SJCRH30 (cell line): ENCODE measurements at places on chromosomes 6 and 20. TPM values are rescaled to one million over a fixed set of nuclear protein-coding genes. Genes with fewer than 3 reads are reported as not detected.

The SIRPB1 gene
- not detected in 2 replicates for total RNA-seq

The ARMC2 gene
- 3.5 and 3.8 TPM in 2 replicates for total RNA-seq

The DYNLT2 gene
- 1.9 and 4.3 TPM in 2 replicates for total RNA-seq

The GLP1R gene
- not detected in 2 replicates for total RNA-seq

The PNISR gene
- total RNA-seq = 74.4 and 110 TPM in 2 replicates

DNA sequence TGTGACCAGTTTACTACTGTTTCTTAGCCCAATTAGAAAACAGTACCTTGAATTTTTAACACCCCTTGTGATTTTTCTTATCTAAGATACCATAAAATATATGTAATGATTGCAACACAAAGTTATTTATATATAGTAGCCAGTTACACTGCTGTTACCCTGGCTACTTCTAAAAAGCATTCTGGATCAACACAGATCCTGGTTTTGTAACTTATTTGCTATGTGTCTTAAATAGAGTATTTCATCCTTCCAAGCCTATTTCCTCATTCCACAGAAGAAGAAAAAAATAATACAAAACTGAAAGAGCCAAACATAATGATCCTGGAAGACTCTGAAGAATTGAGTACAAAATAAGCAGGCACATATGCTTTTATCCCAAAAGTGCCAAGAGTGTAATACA, 19.0 kb upstream of the GSTA4 start:
- DNase-seq = no peak

DNA sequence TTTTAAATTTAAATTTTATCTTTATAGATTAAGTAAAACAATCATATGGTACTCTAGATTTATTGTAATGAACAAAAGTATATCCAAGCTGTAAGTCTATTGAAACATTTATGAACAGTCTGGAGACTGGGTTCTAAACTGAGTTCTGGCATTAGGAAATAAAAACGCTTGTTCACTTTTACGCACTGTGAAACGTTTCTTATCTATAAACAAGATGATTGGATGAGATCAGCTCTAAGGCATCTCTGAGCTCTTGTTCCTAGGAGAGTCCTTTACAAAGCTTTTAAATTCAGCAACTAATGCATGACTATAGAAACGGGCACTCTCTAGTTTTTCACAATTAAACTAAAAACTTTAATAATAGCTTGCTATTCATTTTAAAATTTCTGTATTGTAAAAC, 6.8 kb downstream of the HUS1B start:
- DNase-seq = no peak

- DNase-seq = no peak
Measured at GRCh38 chr6:66245231-66245630, 538.2 kb upstream of the EYS start.

DNA sequence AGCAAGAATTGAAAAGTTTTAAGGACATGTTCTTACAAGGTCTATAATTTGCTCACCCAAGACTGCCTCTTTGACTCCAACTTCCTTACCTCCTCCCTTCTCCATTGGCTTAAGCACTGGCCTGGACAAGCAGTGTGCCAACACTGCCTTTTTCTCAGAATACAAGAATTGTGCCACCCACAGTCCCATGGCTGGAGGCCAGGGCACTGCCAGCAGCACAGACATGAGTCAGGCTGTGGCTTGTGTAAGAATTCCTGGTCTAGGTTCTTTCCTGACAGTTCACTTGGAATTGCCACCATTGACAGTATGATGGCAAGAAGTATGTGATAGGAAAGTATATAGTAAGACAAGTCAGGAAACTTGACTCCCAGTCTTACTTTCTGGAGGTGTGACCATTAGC, 202.7 kb upstream of the MARCKS start:
- DNase-seq = no peak

- no peak for DNase-seq
Measured at GRCh38 chr20:39378776-39379175, 416.6 kb downstream of the DHX35 start.

DNA sequence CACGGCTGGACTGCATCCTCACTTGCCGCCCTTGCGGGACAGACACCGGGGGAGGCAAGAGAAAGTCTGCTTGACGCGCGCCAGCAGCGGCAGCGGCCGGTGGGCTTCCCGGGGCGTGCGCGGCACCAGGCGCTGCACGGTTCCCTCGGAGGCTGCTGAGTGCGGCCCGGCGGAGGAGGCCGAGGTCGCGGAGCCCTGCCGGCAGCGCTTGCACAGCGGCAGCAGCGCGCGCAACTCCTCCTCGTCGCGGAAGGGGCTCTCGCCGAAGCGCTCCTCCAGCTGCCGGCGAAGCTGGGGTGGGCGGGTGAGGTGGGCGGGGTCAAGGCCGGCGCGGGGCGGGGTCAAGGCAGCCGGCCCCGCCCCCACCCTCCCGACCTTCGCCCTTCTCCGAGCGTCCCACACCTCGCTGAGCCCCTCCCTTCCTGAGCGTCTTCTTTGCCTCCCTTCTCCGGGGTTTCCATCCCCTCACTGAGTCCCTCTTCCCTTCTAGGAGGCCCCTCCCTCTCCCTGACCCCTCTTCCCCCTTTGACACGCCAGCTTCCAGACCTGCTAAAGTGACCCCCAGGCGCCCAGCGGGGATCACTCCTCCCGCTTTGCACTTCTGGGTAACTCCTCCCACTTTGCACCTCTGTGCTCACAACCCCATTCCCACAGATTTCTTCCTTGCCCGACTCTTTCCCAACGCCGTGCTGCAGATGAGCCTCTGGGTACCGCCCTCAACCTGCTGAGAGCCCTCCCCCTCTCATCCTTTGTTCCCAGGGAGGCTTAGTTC, 8.8 kb downstream of the DUSP15 start:
- peak; percentile 86 for DNase-seq

DNA sequence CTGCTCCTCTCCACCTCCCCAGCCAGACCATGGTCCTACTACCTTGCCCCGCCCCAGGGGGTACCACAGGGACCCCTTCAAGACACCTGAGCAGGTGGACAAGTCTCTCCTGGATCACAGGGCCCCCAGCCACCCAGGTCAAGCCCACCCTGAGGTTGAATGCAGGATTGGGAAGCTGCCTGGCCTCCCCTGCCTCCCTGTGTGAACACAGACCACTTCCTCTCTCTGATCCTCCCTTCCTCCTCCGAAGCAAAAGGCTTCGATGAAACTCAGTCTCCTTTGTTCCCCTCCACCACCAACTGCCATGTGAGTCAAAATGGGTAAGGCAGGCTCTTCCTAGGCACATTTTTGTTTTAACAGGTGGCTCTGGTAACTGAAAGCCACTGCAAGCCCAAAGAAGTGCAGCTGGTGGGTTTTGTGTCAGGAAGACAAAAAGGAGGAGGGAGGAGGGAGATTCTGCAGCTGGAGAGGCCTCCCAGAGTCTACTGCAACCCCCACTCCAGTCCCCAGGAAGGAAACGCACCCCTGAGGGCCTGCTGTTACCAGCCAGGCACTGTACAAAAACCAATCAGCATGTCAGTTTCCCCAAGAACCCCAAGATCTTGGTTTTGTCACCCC, 5.4 kb downstream of the ADA start:
- DNase-seq = peak; percentile 80

DNA sequence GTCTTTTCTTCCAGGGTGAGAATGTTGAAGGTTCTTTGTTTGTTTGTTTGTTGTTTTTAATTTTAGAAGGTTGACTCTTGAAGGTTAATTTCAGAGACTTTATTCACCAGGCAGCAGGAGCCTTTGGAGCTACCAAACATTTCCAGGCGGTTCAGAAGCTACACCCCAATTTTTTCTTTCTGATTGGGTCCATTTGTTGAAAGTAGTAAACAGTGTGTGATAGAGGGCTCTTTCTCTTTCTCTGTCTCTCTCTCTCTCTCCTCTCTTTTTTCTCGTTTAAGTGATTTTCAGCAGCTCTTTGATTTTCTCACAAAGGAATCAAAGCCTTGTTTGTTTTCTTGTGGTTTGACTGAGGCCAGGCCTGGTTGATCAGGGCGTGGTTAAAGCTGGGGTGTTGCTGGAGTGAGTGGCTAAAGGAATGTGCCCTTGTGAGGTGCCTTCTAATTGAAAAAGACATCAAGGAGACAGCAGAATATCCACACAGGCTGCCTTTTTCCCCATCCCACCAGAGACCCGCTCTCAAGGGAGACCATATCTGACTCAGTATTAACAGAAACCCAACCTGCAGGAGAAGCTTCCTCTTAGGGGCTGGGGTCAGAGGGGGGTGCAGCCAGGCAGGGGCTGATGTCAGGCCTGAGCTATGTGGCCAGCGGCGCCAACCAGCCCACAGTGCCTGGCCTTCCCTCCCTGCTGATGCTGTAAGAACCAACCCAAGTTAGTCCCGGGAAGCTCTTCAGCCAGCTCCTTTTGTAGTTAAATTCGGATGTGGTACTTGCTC, 40.4 kb upstream of the NAA20 start:
- peak; percentile 85 for DNase-seq

GRCh38 chr20:11712639-11713160, 205.0 kb upstream of the BTBD3 start:
- no peak for DNase-seq

GRCh38 chr6:137746264-137746663, 120.8 kb upstream of the TNFAIP3 start:
- no peak for DNase-seq

DNA sequence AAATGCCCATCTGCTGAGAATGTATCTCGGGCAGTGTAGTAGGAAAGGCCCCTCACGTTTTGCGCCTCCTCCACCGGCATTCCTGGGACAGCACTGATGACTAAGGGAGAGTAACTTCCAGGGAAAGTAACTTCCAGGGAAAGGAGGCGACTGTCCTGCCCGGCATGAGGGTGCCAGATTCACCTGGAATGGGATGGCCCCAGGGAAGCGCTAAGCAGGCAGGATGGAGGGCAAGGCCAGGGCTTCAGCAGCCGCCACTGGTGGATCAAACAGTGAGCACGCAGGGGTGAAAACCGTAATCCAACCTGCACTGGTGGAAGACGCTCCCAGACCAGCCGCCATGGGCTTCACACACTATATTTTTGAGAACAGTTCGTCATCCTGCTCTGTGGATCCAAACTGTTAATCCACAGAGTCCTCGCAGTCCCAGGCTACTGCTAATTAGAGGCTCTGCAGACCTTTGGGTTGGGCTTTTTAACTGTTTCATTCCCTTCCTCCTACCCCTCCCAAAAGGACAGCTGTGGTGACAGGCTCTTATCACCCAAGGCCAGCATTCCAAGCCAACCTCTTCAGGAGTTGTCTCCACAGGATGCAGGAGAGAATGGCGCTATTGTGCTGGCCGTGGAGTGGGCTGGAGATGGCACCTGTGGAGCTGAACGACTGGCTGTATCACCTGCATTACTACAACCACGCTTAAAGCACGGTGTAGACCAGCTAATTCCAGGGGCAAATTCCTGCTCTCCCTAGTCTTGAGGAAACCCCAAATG, 178.9 kb downstream of the DLL1 start:
- no peak for DNase-seq

GRCh38 chr6:18436341-18436740, 49.2 kb downstream of the RNF144B start:
- no peak for DNase-seq

DNA sequence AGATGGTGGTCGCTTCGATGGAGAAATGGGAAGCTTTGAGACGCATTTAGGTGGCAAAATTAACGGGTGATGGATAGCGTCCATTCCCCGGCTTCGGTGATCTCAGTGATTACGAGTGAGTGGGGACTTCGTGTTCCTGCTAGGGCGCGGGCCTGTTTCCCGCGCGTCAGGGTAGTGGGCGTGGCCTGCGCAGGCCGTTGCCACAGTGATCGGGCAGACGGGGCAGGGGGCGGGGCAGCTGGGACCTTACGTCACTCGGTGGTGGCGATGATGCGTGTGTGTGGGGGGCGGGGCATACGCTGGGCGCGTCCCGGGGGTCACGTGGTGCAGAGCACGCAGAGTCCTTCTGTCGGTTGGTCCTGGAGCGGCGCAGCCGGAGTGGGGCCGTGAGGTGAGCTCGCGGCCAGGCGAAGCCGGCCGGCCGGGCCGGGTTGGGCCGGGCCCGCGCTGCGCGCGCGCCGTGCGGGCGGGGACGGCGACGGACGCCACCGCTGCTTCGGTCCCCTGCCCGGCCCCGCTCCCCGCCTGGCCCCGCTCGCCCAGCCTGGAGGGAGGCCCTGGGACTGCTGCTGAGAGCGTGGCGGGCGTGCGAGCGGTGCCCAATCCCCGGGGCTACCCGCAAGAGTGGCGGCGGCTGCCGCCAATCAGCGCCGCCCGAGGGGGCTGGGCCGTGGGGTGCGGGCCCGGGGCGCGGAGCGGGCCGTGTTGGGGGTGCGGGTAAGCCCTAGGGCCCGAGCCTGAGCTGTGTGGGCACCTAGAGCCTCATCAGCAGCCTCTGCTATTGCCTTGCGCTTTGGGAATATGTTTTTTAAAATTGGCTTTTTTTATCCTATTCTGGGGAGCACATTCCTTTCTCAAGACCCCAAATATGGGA, at the start of gene PHF20:
TSS of gene PHF20 (plus strand) at position 327 of the 874 bp plus-strand sequence. CDS start 29,508 bp downstream, outside the sequence.
- peak; percentile 100 for DNase-seq

DNA sequence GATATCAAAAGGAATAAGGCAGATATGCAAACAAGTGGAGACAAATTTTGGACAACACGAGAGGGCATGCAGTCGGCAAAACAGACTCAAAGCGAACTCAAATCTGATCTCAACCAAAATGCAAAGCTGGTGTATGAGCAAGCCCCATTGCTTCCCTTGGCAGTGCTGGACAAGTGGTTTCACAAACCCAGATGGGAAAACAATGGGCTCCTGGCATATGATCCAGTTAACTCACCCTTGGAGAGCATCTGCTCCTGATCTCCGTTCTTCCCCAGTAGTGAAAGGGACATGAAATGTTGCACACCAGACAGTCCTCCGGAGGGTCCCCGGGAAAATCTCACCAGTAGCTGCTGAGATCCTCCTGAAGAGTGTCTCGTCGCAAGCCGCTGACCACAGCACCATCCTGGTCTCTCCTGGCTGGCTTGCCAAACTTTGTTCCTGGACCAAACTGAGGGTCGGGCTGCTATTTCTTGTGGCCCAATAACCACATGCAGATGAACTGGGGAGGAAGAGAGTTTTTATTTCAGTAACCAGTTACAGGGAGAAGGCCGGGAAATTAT, 84.3 kb upstream of the THBS2 start:
- no peak for DNase-seq
